Activated CD4-positive, alpha-beta T cell treated with anti-CD3 and anti-CD28 coated beads, Interleukin-10, Interleukin-2, amounts not matched to agents 100 ng/mL and 50 ng/mL, durations not matched to agents 16 hours and 8 hours (primary cell): ENCODE measurements at places on chromosomes 2 and 18.
A peak's percentile ranks its signal among the peaks of the same experiment; 100 is the strongest.

GRCh38 chr2:241692448-241692847, 5.8 kb upstream of the DTYMK start:
- no peak for DNase-seq

DNA sequence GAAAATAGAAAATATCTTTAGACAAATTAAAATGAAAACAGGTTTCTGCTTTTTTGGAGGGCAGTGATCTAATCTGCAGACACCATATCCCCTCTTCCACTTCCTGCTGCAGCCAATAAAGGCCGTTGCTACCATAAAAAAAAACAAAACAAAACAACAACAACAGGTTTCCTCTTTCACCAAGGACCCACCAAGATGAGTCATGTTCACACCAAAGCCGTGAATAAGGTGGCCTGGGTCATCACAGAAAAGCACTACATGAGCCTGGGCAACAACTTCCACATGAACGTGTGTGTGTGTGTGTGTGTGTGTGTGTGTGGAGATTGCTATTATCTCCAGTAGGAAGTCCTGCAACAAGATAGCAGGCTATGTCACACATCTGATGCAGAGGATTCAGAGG, 24.8 kb upstream of the TFCP2L1 start:
- DNase-seq: peak; percentile 29

- no peak for DNase-seq
These were observed 1081.5 kb upstream of the ZEB2 start for GRCh38 chr2:145601361-145601925.

GRCh38 chr2:50955081-50955480, 76.9 kb downstream of the NRXN1 start:
- no peak for DNase-seq

GRCh38 chr2:134420920-134421319, 167.0 kb downstream of the MGAT5 start:
- DNase-seq: no peak

GRCh38 chr2:236286873-236287545, 22.8 kb upstream of the ASB18 start:
- no peak for DNase-seq

DNA sequence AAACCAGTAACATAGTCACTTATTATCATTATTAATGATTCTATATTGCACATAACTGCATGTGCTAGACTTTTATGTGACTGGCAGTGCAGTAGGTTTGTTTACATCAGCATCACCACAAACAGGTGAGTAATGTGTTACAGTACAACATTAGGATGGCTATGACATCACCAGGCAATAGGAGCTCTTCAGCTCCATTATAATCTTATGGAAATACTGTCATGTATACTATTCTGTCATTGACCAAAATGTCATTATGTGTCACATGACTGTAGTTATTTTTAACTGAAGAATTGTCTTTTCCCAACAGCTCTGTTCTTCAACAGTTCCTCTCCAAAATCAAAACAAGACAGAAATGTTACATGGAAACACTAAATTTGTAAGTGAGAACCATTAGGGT, 96.3 kb downstream of the C18orf54 start:
- no peak for DNase-seq

DNA sequence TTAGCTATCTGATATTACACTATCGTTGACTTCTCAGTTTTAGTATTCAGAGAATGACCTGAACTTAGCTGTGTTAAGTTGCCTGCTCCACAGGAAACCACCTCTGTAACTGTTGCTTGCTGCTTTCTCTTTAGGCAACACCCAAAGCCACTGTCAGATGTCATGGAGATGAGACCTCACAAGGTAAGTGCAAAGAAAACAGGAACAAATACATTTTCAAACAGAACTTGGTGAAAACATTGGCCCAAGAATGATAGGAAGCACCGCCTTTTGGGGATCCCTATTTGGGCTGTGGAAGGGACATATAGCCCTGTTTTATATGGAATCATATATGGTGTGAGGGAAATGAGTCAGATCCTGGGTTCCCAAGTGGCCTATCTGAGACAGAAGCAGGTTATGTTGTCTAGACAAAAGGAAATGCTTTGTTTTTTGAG, 143.4 kb downstream of the UBE2E3 start:
- DNase-seq: peak; percentile 78

DNA sequence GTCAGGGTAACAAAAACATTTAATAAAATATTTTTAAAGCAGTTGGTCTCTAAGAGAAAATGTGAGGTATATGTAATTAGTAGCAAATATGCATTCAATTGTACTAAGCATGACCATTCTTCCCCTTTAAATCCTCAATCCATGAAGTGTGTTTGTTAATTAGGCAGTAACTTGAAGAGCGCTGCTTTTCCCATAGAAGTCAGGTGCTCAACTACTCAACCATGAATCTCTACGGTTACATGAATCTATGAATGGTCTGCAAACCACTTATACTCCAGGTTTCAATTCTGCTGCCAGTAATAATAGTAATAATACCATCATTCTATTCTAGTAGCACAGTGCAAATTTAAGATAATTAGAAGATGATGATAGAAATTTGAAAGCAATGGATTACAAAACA, 55.8 kb downstream of the SLC8A1 start:
- DNase-seq: no peak

GRCh38 chr18:66510357-66511045, 93.4 kb downstream of the CDH19 start:
- no peak for DNase-seq

GRCh38 chr2:61980758-61981157, 75.3 kb downstream of the COMMD1 start:
- no peak for DNase-seq

DNA sequence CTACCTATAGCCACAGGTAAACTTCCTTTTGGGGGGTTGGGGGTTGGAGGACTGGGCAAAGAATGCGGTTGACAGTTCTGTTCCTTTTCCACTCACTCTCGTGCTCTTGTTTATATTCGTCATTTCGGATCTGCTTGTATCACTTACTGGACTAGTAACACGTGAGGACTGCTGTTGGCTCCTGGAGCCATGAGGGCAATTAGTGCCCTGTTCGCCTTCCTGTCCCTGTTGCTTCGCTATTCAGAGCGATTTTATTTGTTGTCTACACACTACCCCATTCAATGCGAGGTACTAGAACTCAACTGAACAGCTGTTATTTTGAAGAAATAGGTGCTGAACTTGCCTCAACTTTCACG, 1.1 kb downstream of the KCNJ3 start:
- DNase-seq: no peak

- no peak for DNase-seq
These were observed 35.9 kb downstream of the LHCGR start for GRCh38 chr2:48719480-48720177.

- DNase-seq: no peak
These were observed 250.7 kb upstream of the LINC00305 start for GRCh38 chr18:64399566-64399965.

GRCh38 chr2:238811293-238811692, 36.6 kb upstream of the TWIST2 start:
- no peak for DNase-seq

DNA sequence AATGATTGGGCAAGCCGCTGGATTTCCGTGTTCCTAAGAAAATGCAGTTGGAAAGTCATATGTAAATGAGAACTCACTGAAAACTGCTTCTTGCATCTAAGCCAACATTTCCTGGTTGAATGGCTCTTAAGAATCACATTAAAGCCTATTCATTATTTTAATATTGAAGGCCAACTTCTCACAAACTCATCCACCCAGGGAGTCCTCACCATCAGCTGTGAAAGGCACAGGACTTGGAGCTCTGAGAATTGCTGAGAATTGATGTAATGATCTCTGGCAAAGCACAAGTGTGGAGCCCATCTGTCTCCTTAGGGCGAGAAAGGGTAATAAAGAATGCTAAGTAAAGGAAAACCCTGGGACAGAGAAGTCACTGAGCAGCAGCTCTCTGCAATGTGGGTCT, 55.9 kb upstream of the APCDD1 start:
- no peak for DNase-seq

DNA sequence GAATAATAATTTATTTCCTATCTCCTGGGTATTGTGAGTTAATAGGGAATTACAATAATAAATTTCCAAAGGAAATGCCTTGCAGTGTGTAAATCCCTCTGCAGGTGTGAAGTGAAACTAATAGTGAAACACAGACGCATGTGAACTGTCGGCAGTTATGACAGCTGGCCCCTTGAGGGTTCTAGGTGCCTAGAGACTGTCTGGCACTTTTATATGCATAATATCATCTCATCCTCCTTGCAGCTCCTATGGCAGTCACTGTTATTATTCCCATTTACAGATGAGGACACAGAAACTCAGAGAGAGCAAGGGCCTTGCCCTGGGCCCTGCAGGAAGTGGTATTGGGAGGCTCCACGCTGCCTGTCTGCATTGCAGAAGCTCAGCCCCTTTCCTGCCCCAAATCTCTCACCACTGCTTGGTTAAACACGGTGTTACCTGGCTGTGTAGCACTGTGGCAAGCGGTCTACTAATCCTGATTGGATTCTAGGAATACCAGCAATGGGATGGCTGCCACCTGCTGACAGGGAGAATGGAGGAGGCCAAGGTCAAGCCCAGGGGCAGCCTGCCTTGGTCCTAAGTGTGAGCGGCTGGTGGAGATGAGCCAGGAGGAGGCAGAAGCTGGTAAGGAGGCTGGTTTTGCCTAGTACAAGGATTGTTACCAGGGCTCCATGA, 32.8 kb upstream of the ACKR3 start:
- peak; percentile 63 for DNase-seq

- no peak for DNase-seq
These were observed 111.2 kb downstream of the PRPF40A start for GRCh38 chr2:152606081-152606480.

DNA sequence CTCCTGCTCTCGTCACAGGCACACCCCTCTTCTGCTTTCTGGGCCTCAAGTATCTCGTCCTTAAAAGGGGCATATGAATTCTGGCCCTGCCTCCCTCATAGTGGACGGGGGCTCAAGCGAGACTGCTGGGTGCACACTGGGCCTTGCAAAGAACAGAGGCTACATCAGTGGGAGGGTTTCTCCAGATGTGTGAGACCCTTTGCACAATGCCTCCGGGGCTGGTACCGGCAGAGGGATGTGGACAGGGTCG, 25.0 kb downstream of the CRACDL start:
- DNase-seq: no peak

- no peak for DNase-seq
These were observed 175.3 kb upstream of the LYPD1 start for GRCh38 chr2:132845339-132845738.

DNA sequence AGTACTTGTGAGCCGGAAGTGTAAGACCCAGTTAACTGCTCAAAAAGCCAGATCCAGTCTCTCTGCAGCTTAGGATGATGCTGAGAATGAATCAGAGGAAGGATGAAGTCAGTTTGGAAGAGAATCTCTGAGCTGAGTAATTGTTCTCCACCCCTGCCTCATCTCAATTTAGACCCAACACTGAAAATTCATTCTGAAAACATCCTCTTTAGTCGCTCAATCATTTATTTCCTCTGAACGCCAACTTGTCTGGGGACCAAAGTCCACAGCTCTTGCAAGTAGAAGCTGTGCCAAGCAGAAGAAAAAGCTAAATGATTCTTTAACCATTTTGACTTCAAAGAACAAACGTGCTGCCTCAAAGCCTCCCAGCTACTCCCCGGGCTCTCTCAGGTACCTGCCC, 177.1 kb upstream of the KLHL29 start:
- DNase-seq: no peak

- DNase-seq: peak; percentile 19
These were observed 111.7 kb upstream of the CSRNP3 start for GRCh38 chr2:165357758-165358157.

DNA sequence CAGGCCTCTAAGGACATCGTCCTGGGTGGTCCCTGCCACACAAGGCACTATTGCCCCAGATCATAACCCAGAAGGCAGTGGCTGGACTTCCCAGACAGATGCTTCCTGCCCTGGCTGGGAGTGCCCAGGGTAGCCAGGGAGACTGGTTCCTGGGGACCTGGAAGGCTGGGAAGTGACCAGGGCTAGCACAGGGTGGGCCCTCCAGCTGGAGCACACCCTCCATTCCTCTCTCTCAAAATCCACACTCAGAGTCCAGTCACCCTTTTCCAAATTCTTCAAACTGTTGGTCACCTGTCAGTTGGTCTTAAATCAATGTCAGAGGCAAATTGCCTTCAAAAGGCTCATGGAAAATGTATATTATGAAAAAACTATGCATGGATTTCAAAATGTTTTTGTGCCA, 11.6 kb upstream of the TUBB6 start:
- no peak for DNase-seq
